ENCODE measurements at places on chromosomes 1 and 21. TPM values are rescaled to one million over a fixed set of nuclear protein-coding genes. Genes with fewer than 3 reads are reported as not detected.
A peak's percentile ranks its signal among the peaks of the same experiment; 100 is the strongest.

DNA sequence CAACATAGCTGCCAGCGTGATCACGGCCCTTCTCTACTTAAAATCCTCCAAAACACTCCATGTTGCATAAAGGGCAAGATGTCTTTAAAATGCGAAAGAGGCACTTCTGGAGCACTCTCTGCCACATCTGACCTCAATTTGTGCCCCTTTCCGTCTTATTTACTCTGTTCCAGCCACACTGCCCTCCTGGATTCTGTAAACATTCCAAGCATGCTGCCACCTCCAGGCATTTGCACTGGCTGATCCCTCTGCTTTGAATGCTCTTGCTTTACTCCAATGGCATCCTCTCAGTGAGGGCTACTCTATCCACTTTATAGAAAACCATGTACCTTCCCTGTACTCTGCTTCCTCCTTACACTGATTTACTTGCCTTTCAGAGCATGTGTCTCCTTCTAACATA lies 5.3 kb upstream of the RGS7 start:
- no peak for DNase-seq

- DNase-seq = no peak
Measured at GRCh38 chr1:198373376-198373775, 167.1 kb downstream of the ATP6V1G3 start.

- DNase-seq = no peak
Measured at GRCh38 chr1:26375081-26375480, 2.5 kb upstream of the ZNF683 start.

GRCh38 chr1:111204201-111204982 lies 3.9 kb upstream of the DENND2D start:
- DNase-seq = peak; percentile 85

DNA sequence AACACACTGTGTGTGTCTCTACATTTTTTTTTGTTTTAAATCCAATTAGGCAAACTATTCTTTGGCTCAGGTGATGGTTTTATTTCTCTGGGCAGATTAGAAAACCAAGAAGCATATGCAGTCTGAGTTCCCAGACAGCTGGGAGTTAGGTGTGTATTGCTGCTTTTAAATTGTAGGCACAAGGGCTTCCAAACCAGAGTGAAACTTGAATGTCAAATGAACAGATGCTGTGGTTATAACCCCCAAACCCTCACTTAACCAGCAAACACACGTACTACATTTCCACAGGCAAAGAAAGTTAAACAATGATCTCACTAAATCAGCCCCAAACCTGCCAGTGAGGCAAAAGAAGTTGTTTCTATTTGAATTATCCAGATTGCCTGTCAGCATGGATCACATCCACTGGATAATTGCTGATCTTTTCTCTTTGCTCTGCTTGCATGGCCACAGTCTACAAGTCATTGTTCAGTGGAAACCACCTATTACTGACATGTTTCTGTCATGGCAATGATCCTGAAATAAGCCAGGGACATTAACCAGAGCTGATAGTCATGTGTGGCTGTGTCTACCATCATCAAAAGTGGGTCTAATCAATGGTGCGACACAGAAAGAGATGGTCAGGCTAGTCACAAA lies 576.5 kb upstream of the PLXNA2 start:
- no peak for DNase-seq

GRCh38 chr1:240609527-240610060 lies 2.4 kb downstream of the GREM2 start:
- no peak for DNase-seq

DNA sequence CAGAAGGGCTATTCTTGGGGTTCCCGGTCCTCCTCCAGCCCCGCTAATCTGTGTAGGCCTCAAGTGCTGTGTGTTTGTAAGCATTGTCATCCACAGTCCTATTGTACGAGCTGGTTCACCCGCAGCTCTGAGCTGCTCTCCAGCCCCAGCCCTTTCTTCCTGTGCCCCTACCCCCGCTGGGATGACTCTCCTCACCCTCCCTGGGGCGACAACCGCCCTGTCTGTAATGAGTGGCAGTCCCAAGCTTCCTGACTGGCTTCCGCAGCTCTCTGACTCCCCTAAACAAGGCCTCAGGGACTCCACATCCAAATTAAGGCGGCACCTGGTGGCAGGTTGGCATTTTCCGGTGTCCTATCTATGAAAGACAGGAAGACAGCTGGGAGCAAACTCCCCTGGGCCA lies 45.8 kb downstream of the TFF3 start:
- no peak for DNase-seq

DNA sequence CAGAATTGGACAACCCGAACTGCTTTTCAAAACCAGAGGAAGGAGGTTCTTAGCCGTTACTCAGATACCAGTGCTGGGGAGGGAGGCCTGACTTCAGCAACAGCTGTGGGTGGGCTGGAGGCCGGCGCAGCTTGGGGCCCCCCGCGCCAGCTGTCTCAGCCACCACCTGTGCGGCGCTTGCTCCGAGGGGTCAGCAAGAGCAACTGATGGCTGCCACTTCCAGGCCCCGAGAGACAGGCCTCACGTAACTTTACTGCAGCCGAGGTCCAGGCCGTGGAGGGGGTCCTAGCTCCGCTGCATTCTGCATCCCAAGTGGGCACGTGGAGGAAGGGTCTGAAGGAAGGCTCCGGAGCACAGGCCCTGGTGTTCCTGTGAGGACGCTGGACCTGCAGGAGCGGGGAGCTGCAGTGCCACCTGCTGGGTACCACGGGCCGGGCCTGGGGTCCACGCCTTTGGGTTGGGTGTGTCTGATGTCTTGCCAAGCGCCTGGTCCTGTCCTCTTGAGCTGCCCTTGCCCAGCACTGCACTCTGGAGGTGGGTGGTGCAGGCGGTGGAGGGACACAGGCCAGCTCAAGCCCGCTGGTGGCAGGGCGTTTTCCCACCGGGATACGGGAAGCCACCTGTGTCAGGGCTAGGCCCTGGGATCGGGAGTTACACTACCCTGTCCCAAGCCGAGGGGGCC lies 9.8 kb downstream of the THAP3 start:
- peak; percentile 88 for DNase-seq

DNA sequence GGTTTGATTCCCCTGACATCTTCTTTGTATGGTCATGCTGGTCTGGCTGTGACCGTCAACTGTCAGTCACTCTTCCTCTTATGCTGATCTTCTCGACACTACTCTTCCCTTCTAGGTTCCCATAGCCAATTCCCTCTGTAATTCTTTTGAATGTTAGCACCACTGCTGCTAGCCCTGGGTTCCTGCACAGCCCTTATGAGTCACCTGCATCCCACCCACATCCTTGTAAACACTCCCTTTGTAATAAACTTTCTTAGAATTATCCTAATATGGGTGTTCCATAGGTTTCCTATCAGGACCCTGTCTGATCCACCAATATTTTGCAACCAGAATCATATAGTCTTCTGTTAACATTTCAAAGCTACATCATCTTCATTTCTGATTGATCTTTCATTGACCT lies 37.1 kb downstream of the JUN start:
- no peak for DNase-seq

- DNase-seq = no peak
Measured at GRCh38 chr1:63329621-63330330, 7.4 kb downstream of the FOXD3 start.

GRCh38 chr1:115462566-115463076 lies 124.6 kb upstream of the NGF start:
- no peak for DNase-seq

GRCh38 chr1:113811156-113811887 lies 954 bp downstream of the RSBN1 start:
- no peak for DNase-seq

DNA sequence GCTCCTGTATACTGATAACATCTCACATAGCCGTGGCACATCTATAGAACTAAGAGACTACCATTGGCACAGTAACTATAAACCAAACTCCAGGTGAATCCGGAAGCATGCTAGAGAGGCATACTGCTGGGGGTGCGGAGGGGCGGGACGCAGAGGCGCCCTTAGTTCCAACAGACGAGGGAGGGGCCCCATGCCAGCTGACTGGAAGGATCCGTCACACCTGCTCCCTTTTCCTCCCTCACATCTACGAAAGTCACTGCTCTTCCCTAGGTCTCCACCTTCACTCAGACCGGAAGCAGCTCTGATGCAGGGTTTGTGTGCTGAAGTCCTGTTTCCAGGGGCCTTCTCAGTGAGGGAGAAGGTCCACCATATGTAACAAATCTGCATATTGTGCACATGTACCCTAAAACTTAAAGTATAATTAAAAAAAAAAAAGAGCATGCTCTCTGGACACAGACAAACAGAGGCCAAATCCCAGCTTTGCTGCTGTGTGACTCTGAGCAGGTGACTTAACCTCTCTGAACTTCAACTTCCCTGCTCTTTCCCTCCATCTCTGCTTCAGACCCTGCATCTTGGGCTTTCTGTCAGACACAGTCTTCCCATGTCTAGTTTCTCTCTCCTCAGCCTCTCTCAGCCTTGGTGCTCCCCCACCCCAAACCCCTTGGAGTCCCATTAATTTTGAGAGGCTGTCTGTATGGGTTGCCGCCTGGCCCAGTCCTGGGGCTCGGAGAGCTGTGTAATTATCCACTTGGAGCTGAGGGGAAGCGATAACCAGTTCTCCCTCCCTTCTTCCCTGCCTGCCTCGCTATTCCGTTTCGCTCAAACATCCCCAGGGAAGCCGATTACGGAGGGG lies 7.8 kb upstream of the GJB5 start:
- DNase-seq = peak; percentile 65

DNA sequence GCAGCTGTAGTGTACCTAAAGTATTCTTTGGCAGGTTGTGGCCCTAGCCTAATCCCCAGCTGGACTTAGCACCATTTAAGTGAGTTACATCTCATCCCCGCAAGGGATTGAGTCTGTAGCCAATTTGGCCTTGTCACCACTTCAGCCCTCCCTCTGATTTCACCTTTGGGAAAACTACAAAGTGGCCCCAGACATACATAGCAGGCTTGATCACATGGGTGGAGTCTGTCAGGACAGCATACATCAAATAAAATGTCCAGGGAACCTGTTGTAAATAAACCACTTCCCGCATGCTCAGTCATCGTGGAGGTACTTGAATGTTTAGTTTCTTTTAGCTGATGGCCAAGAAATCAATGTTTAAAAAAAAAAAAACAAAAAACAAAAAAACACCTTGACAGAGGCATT lies 142.5 kb downstream of the DHRS3 start:
- no peak for DNase-seq

GRCh38 chr1:115400891-115401290 lies 62.8 kb upstream of the NGF start:
- no peak for DNase-seq

DNA sequence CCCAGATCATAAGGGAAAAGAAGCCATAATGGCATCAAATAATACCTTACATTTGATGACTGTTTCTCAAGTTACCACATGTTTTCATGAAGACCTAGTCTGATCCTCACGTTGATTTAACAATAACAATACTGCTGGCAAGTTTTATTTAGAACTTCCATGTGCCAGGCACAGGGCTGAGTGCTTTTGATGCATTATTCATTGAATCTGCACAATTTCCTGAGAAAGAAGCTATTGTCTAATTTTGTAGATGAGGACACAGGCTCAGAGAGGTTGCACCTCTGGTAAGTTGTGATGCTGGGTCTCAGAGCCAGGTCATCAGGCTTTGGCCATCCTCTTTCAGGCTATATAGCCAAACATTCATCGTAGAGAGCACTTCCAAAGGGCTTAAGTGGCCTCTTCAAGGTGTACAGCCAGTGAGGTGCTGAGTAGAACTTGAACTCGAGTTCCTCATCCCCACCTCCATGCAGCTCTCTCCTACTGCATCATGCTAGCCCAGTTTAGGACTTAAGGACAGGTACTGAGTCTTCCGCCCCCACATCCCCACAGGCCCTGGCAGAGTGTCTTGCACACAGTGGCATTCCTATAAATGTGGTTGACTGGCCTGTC lies 8.3 kb upstream of the PEF1 start:
- no peak for DNase-seq

DNA sequence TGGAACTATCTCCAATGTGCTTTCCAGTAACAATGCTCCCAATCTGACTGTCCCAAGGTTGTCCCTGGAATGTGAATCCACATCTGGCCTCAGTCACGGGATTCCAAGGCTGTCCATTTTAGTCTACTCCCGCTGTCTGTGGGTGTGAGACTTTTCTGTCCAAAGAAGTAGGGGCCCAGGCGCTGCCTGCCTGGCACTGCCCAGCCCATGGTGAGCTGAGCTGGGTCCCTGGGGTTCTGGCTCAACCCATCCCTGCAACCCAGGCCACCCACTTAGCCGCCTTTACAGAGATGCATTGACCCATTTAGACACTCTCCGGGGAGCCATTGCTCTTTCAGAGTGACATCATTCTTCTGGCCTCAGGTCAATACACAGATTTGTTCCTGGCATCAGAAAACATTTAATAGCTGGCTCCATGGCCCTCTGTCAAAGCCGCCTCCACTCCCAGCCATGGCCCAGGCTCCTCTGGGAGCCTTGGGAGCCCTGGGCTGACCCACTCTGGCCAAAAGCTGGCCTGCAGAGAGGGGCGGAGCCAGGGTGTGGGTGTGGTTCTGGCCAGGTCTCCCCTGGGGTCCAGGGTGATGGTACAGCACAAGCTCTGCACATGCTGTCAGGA lies 47.2 kb upstream of the PAX7 start:
- DNase-seq = peak; percentile 89

ABL2 gene
- 37.2 TPM for total RNA-seq

HS2ST1 gene
- total RNA-seq = 24.7 TPM

TNFSF4 gene
- 1.2 TPM for total RNA-seq

BRINP3 gene
- 0.28 TPM for total RNA-seq

CNR2 gene
- 0.05 TPM for total RNA-seq

OR2L3 gene
- not detected for total RNA-seq

BRDT gene
- not detected for total RNA-seq
